Skeletal muscle tissue (tissue), 5 donors: ENCODE measurements at places on chromosomes 7 and 10. TPM values are rescaled to one million over a fixed set of nuclear protein-coding genes. Genes with fewer than 3 reads are reported as not detected.

The MEOX2 gene
- total RNA-seq: 44.9 TPM

The CALCR gene
- 5.2 TPM for total RNA-seq

The EPHB6 gene
- total RNA-seq: 1.0 TPM

The IL6 gene
- not detected for total RNA-seq

The MYPN gene
- total RNA-seq: 57.4 TPM

The STAMBPL1 gene
- total RNA-seq: 15.1 TPM

The SFMBT2 gene
- 12.5 TPM for total RNA-seq

The EMX2 gene
- 2.1 TPM for total RNA-seq

The CALML3 gene
- not detected for total RNA-seq

The EN2 gene
- under 0.01 TPM for total RNA-seq

The NFKB2 gene
- total RNA-seq: 11.0 TPM

The TFR2 gene
- total RNA-seq: 1.0 TPM

The CDK5 gene
- total RNA-seq: 5.7 TPM

The CCDC172 gene
- not detected for total RNA-seq

The SPDYE8 gene
- not detected for total RNA-seq

The AASS gene
- 32.4 TPM for total RNA-seq

The OR13A1 gene
- total RNA-seq: not detected

The KNDC1 gene
- total RNA-seq: 0.52 TPM

The AGR3 gene
- not detected for total RNA-seq

The CCDC3 gene
- total RNA-seq: 13.0 TPM

The PRRT4 gene
- 6.8 TPM for total RNA-seq

The PRPS1L1 gene
- not detected for total RNA-seq

The PAX4 gene
- total RNA-seq: not detected

The HTR5A gene
- not detected for total RNA-seq

The SUN3 gene
- not detected for total RNA-seq

The SRRM3 gene
- total RNA-seq: not detected

The CCDC126 gene
- 21.4 TPM for total RNA-seq

The ACSM6 gene
- not detected for total RNA-seq
